ENCODE measurements at places on chromosomes 7 and 10.
A peak's percentile ranks its signal among the peaks of the same experiment; 100 is the strongest.

GRCh38 chr7:112156412-112156811 is 49.8 kb downstream of the DOCK4 start:
- no peak for DNase-seq

DNA sequence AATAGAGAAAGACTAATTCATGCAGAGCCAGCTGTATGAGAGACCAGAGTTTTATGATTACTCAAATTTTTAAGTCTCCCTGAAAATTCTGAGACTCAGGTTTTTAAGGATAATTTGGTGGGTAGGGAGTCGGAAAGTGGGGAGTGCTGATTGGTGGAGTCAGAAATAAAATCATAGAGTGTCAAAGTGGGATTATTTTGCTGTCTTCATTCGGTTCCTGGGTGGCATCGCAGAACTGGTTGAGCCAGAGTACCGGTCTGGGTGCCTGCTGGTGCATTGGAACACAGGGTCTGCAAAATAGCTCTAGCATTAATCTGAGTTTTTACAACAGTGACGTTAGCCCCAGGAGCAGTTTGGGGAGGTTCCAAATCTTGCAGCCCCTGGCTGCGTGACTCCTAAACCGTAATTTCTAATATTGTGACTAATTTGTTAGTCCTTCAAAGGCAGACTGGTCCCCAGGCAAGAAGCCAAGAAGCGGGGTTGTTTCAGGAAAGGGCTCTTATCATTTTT is 32.4 kb downstream of the GPRIN2 start:
- DNase-seq, result peak; percentile 89

DNA sequence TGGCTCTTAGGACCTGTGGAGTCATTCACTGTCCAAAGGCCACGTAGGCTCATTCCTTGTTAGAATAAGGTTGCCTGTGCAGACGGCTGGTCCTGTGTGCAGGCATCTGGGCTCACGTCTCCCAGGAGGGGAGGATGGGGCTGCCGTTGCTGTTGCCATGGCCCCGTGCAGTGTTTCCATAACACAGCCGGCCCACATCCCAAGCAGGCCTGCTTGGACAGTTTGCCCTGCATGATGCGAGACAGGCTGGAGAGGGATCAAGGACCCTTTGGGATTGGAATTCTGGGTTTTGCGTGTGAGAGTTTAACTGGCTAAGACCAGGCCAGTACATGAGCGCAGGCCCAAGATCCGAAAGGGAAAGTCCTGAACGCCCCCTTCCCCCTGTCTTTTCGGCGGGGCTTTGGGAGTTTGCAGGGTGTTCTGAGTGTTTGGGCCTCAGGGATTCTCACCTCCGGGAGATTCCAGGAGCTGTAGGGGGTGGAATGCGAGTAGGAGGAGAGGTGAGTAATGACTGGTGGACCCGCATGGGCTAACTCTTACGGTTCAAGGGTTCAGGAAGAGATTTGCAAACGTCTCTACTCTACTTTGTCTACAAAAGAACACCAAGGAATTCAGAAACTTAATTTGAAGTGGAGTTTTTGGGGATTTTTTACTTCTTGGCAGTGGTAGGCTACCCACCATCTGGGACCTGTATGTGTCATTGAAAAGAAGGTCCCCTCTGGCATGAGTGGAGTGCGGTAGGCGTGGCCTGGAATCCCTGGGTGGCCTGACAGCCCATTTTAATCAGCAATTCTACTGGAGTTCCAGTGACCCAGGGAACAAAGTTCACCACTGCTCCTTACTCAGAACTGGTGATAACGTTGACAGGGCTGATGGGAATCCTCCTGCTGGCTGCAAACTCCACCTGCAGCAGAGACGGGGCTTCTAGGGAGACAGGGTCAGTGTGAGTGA is 125.4 kb downstream of the ITIH5 start:
- DNase-seq, result no peak

GRCh38 chr7:42400961-42401360 is 164.0 kb upstream of the GLI3 start:
- DNase-seq, result no peak

DNA sequence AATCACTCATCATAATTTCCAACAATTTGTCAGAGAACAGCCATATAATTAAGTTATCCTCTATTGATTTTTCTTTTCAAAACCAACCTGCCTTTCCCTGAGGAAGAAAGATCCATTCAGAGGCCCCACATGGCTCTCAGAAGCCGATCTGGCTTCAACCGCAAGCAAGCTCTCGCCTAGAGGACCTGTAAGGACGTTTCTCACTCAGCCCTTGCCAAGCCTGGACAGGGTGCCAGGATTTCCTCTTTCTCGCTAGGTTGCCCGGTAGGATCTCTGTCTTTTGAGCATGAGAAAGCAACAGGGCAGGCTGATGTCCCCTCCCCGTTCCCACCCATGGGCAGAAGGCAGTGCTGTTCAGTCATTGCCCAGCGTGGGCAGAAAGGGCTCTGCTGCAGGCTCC is 13.0 kb downstream of the AIFM2 start:
- DNase-seq, result no peak

DNA sequence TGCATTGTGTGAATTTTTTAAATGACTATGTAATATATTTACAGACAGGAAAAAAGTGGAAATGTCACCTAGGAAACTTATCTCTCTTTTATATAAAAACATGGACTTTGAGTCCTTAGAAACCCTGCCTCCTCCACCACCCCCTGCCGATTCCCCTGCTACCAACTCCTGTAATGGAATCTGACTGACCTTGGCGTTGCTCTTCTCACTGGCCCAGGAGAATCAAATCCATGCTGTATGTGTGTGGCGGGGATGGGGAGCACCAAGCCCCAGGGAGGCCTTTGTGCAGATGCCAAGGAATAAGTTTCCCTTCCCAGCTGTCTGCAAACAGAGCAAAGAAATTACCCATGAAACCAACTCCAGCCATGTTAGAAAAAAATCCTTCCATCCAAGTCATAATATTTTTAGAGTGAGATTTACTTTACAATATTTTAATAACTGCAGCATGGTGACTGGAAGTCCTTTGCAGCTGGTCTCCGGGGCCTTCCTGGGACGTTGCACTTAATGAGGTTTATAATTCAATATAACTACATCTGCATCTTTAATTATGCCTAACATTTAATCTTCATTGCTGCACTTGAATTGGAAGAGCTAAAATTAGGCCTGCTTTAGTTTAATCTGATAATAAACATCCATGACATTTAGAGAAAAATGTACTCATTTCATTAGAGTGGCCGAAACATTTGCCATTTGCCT is 111.4 kb upstream of the CACUL1 start:
- no peak for DNase-seq

DNA sequence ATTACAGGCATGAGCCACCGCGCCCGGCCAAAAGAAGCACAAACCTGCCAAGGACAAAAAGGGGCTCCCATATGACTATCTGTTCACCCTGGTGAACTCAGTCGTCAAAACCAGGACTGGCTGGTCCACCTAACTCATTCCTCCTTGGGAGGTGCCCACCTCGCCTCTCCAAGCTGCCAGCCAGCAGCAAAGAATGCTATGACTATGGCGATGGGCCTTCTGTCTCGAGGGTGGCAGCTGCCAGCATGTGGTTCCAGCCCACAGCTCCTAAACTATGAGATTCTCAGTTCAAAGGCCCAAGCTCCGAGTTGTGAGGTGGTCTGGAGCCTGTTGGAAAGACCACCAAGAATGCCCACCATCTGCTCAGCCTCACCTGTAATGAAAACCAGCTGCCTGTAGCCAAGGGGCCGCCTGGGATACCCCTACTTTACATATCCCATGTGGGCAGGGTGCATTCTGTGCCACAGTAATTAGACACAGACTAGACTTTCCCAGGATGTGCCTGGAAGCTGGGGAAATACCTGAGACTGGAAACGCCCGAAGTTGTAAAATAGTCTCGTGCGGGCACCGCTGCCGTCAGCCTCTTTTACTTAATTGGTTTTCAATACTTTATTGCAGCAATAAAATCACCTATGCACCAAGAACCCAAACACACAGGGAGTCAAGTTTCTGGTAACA is 71.1 kb downstream of the ZRANB1 start:
- no peak for DNase-seq

GRCh38 chr7:54921116-54921515 is 97.7 kb upstream of the EGFR start:
- no peak for DNase-seq

Measured in hepatic stellate cell (primary cell).